AG08396 (cell line): ENCODE measurements at places on chromosomes 16 and 17.

- peak; percentile 29 for DNase-seq
Measured at GRCh38 chr16:56450275-56450985, 702 bp downstream of the NUDT21 start.

- no peak for DNase-seq
Measured at GRCh38 chr16:22688930-22689329, 125.0 kb upstream of the HS3ST2 start.

GRCh38 chr17:68353111-68353521, 61.8 kb downstream of the ARSG start:
- DNase-seq = no peak

- DNase-seq = no peak
Measured at GRCh38 chr16:47834485-47835024, 321.2 kb downstream of the ABCC12 start.

- DNase-seq = no peak
Measured at GRCh38 chr17:69539274-69539673, 124.8 kb downstream of the MAP2K6 start.

- no peak for DNase-seq
Measured at GRCh38 chr16:23132775-23133463, 16.3 kb downstream of the USP31 start.

- DNase-seq = peak; percentile 63
Measured at GRCh38 chr16:85522842-85523601, 90.1 kb upstream of the GSE1 start.

- peak; percentile 70 for DNase-seq
Measured at GRCh38 chr17:15273141-15273793, 8.1 kb upstream of the PMP22 start.

GRCh38 chr17:11240041-11240840, 772 bp upstream of the SHISA6 start:
- DNase-seq = no peak

GRCh38 chr16:23663918-23664317, 14.8 kb upstream of the PLK1 start:
- no peak for DNase-seq

DNA sequence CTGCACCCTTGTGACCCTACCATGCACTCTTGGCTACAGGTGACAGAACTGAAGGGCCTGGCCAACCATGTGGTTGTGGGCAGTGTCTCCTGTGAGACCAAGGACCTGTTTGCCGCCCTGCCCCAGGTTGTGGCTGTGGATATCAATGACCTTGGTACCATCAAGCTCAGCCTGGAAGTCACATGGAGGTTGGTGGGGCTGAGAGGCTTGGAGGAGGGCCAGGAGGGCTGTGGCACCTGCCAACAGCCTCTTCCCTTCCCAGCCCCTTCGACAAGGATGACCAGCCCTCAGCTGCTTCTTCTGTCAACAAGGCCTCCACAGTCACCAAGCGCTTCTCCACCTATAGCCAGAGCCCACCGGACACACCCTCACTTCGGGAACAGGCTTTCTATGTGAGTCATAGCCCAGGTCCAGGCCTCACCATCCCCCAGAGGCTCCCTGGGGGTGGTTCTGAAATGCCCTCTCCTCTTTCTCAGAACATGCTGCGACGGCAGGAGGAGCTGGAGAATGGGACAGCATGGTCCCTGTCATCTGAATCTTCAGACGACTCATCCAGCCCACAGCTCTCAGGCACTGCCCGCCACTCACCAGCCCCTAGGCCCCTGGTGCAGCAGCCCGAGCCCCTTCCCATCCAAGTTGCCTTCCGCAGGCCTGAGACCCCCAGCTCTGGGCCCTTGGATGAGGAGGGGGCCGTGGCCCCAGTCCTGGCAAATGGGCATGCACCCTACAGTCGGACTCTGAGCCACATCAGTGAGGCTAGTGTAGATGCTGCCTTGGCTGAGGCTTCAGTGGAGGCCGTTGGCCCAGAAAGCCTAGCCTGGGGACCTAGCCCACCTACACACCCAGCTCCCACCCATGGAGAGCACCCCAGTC, 13.0 kb downstream of the RIPOR1 start:
- DNase-seq = no peak

DNA sequence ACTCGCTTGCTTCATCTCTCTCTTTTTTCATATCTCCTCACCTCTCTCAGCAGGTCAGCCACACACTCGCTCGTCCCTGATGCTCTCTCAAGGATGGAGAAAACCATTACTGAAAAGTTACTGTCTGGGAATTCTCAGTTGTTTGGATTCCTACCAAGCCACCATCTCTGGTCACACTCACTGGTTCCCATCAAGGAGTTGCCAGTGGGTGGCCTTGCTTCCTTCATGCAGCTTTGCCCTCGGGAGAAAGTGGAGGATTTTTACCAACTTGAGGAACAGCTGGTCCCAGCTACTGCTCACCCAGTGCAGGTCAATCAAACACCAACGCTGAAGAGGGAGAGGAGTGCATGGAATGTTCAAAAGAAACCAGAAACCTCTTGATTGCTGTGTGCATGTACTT, 25.3 kb downstream of the MEOX1 start:
- no peak for DNase-seq

DNA sequence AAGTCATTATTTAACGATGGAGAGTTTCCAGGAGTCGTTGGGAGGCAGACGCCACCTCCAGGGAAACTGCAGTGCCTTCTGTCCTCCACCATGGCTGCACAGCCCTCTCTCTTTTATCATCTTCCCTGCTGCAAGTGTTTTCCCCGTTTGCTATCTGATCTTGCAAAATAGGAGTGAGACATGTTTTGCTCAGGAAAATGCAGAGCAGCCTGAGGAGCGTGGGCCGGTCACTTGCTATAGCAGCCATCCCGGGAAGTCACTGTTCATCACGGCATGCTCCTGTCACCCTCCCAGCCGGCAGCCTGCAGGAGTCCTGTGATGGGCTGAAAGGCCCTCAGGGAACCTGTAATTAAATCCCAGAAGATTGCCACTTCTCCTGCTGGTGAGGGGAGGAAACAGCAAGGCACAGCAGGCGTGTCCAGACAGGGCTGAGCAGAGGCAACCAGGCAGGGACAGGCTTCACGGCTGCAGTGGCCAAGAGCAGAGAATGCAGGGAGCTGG, 143.1 kb downstream of the GSG1L start:
- no peak for DNase-seq

DNA sequence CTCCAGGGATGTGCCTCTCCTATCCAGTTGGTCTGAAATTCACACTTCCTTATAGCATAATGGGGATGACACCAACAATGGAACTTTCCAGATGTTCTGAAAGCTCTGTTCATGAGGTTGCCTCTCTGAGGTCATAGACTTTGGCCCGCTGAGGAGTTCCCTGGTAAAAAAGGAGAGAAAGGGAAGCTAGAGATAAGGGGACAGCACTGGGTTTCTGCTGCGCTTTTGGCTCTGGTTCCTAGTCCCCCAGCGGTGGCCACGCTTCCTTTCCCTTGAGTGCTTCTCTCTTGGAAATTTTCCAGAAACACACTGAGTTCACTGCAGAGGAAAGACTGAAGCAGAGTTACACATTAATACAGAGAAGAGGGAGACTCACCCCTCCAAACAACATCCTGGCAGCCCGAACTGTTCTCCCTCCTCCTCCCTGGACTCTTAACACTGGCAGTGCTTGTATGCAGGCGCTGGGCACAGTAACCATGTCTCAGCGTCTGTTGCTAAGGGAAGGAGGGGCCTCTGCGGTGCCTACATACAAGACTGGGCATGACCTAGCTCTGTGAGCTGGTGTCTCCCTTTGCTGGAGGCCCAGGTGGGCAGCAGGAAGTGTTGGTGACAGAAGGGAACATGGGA, at the start of gene DNAH3:
DNAH3 (minus strand) TSS at position 472 of the 627 bp plus-strand sequence. CDS start 527 bp downstream, outside the sequence.
- DNase-seq = peak; percentile 12

DNA sequence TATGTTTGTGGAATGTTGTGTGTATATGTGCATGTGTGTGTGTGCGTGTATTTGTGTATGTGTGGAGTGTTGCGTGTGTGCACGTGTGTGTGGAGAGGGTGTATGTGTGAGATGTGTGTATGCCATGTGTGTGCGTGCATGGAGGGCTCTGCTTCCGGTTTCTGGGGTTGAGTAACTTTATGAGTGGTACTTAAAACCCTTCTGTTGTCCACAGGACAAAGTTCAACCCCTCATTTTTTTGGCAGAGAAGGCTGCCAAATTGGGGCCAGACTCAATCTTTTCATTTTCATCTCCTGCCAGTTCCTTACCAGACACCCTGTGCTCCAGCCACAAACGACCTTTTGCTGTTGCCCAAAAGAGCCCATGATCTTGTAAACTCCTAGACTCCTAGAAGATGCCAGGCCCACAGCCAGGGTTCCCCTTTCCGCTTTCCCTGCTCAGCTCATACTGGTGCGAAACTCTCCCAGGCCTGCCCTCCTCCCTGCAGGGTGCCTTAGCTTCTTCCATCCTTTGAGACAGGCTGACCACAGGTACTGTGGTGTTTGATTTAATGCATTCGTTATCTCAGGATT, 100.2 kb downstream of the CMIP start:
- DNase-seq = no peak

- no peak for DNase-seq
Measured at GRCh38 chr16:75919664-75920063, 193.4 kb upstream of the CPHXL start.

GRCh38 chr16:56202036-56202435, 10.7 kb downstream of the GNAO1 start:
- DNase-seq = no peak

DNA sequence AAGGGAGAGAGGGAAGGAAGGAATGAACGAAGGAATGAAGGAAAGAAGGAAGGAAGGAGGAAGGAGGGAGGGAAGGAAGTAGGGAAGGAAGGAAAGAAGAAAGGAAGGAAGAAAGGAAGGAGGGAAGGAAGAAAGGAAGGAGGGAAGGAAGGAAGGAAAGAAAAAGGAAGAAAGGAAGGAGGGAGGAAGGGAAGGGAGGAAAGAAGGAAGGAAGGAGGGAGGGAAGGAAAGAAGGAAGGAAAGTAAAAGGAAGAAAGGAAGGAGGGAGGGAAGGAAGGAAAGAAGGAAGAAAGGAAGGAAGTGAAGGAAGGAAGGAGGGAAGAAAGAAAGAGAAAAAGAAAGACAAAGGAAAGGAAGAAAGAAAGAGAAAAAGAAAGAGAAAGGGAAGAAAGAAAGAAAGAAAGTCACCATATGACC, 442.4 kb downstream of the RBFOX1 start:
- no peak for DNase-seq

- DNase-seq = no peak
Measured at GRCh38 chr16:27644165-27644564, 94.2 kb downstream of the KATNIP start.

DNA sequence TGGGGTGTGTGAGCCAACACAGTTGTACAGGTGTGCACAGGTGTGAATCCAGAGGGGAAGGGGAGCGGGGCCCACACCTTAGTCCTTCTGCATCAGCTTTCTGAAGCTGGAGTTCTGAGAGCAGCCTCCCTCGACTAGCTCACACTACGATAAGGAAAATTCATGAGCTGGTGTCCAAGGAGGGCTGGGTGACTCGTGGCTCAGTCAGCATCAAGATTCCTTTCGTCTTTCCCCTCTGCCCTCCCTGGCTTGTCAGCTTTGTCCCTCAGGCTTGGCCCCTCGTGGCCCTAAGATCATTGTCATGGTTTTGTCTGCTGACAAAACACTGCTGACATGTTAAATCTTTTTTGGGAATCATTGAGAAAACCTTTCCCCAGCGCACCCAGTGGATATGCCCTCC, 47.5 kb downstream of the OR1D5 start:
- DNase-seq = no peak

DNA sequence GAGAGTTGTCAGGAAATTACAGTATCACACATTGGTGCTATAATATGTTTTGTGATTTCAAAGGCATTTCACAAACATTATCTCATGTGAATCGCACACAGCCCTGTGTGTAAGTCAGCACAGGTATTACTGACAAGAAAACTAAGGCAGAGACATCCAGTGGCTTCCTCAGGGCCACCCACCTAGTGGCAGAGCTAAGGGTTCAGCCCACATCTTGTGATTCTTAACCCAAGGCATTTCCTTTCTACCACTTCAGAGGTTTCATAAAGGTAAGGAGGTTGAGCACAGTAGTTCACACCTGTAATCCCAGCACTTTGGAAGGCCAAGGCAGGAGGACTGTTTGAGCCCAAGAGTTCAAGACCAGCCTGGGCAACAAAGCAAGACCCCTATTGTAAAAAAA, 58.2 kb downstream of the STX8 start:
- DNase-seq = no peak

DNA sequence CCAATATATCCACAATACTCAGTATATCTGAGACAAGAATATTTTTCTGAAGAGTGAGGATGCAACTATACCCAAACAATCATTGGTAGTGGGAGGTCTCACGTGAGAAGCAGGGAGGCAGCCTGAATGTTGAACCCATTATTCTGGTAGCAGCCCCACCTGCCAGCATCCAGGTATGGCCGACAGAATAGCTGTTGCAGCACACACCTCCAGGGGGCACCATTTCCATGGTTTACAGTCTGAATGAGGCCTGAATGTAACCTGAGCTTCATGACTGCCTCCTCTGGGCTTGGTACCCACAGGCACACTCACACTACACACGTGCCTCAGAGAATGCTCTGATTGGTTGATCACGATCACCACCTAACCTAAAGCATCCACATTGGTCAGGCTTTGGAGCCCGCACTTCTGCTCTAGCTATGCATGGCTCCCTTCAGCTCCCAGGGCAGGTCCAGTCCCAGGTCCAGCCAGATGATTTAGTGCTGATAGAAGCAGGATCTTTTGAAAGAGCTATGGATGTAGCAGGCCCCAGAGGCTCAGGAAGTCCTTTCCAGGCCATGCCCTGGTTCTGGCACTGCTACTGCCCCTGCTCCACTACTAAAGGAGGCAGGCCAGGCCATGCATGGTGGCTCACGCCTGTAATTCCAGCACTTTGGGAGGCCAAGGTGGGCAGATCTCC, 11.0 kb upstream of the CBFB start:
- DNase-seq = peak; percentile 90

DNA sequence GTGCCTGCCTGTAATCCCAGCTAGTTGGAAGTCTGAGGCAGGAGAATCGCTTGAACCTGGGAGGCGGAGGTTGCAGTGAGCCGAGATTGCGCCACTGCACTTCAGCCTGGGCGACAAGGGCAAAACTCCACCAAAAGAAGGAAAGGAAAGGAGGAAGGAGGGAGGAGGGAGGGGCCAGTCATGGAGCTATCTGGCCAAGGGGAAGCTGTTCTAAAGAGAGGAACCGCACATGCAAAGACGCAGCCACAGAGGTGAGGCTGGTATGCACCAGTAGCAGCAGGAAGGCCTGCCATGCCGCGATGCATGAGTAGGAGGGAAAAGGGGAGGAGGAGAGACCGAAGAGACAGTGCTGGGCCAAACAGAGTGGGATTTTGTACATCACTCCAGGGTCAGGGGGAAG, 35.9 kb downstream of the HSBP1 start:
- DNase-seq = no peak

- DNase-seq = no peak
Measured at GRCh38 chr17:15931394-15931793, 13.5 kb upstream of the ADORA2B start.

DNA sequence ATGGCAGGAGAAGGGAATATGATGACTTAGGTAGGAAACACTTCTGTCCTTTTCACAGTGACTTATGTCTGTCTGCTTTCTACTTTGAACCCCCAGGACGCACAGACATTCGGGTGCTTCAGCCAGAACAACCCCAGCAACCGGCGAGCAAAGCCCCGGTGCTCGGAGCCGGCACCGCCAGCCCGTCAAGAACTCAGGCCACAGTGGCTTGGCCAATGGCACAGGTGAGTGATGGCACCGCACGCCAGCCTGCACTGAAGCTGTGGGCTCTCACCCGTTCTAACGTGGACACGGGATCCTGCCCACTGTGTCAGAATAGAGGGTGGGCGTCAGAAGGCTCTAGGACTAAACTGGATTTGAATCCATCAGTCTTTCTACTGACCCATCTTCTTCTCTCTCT, 79.4 kb upstream of the CLEC18A start:
- DNase-seq = no peak
